ENCODE measurements at places on chromosomes 4 and X. TPM values are rescaled to one million over a fixed set of nuclear protein-coding genes. Genes with fewer than 3 reads are reported as not detected.

Gene DIPK2B
- 5.4 TPM for total RNA-seq

Gene SLC6A14
- total RNA-seq, result 2.1 TPM

Gene TLR3
- 23.6 TPM for total RNA-seq

DNA sequence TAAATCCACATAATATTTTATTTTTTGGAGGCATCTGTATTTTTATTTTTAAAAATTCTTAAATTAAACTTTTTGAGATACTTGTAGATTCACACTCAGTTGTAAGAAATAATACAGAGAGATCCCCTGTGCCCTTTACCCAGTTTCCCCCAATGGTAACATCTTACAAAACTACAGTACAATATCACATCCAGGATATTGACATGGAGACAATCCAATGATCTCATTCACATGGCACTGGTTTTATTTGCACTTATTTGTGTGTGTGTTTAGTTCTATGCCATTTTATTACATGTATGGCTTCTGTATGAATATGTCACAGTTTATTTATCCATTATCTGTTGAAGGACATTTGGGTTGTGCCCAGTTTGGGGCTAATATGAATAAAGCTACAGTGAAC is 35.5 kb upstream of the EIF1AX start:
- DNase-seq, result no peak

Gene SORBS2
- total RNA-seq, result 44.9 TPM

DNA sequence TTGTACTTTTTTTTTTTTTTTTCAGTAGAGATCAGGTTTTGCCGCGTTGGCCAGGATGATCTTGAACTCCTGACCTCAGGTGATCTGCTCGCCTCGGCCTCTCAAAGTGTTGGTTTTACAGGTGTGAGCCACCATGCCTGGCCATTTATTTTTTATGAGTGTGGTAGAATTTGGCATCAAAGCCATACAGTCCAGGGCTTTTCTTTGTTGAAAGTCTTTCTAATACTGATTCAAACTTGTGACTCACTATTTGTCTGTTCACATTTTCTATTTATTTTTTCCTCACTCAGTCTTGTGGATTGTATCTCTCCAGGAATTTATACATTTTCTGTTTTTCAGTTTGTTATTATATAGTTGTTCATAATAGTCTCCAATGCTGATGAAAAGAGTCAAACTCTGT is 66.5 kb upstream of the SPIN4 start:
- no peak for DNase-seq

Gene BST1
- total RNA-seq, result 14.6 TPM

DNA sequence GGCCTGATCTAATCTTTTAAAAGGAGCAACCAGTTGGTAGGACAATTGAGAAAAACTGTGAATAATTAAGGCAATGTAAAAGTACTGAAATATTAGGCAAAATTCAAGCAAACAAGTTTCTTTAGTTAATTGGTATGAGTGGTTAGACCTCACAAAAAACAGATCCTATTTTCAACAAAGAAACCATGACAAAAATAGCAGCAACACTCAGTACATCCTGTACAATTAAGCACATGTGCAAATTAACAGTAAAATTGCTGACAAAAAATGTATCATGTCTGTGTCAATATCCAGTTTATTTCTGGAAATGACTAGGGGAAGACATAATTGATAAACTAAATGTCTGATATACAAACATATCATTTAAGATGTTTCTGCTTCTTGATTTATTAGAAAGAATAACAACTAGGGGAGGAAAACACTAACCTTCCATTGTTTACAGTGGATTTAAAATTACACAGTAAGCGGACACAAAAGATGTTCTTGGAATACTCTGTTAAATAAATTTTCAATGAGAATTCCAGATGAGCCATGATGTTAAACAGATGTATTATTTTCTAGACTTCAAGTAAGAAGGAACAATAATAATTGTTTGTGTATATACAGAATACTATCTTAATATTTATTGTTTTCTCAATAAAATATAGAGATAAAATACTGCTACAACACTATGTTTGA is 638.9 kb downstream of the SPRY1 start:
- no peak for DNase-seq

- no peak for DNase-seq
Measured at GRCh38 chrX:117511379-117511778, 605.2 kb downstream of the KLHL13 start.

Gene RTL9
- not detected for total RNA-seq

GRCh38 chr4:76681996-76682395 is 215.9 kb downstream of the SOWAHB start:
- DNase-seq, result no peak

Gene ALG13
- 49.6 TPM for total RNA-seq

- no peak for DNase-seq
Measured at GRCh38 chr4:152431291-152431690, 104.6 kb downstream of the FBXW7 start.

DNA sequence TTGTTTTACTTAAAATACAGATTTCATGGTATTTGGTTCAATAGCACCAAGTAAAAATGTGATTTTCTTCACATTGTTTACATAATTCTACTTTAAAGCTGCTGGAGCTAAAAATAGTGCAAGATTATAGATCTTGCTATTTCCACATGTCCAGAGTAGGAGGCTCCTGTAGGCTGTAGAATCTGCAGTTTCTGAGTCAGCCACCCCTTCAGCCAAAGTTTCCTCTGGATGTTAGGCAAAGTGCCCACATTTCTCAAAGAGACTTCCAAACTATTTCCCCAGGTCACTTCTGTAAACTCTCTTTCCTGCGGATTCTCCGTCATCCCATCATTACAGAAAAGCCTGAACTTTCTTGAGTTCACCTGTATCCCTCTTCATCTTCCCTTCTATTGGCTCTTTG is 342.5 kb upstream of the FSTL5 start:
- DNase-seq, result no peak

- no peak for DNase-seq
Measured at GRCh38 chr4:22514001-22514400, 1.9 kb downstream of the ADGRA3 start.

- no peak for DNase-seq
Measured at GRCh38 chrX:95071052-95071451, 1397.0 kb downstream of the FAM133A start.

GRCh38 chrX:8089141-8089540 is 81.9 kb downstream of the VCX2 start:
- no peak for DNase-seq

GRCh38 chrX:24479924-24480323 is 14.8 kb downstream of the PDK3 start:
- DNase-seq, result peak; percentile 61

GRCh38 chrX:133776072-133776471 is 209.3 kb downstream of the GPC3 start:
- DNase-seq, result no peak

Gene CDKN2AIP
- total RNA-seq, result 18.9 TPM

- no peak for DNase-seq
Measured at GRCh38 chrX:141669689-141670088, 28.9 kb downstream of the SPANXD start.

Gene CFAP99
- 1.2 TPM for total RNA-seq

- peak; percentile 44 for DNase-seq
Measured at GRCh38 chr4:75653845-75654503, 19.2 kb downstream of the G3BP2 start.

Gene ABCG2
- 59.4 TPM for total RNA-seq

DNA sequence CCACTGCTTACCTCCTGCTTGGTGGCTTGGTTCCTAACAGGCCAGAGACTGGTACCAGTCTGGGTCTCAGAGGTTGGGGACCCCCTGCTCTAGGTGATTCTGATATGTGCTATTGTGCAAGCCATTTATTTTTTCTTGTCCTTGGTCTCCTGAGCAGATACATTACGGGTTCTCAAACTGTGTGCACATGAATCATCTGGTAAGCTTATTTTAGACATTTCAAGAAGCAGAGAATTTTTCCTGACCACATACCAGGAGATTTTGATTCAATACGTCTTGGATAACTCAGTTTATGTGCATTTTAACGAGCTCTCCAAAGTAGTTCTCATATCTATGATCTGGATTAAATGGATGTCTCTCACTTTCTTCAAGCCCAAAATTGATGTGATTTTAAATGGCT is 77.2 kb downstream of the FHIP1A start:
- DNase-seq, result no peak

DNA sequence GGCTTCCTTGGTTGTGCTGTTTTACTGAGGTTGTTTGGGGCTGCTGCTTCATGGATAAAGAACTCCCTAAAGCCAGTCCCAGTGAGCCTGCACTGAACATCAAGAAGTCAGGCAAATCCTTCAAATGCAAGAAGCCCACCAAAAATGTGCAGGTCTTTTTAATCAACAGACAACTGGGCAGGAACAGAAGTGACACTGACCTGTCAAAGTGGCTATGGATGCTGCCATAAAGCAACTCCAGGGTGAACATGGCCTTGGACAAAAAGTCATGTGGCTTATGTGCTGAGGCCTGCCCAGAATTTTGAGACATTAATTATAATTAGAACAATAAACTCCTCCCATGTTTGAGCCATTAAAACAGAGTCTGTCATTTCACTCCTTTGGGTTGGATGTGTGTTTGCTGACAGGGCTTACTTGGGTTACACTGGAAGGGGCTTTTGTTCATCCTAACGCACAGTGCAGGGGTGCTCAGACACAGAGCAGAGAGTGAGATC is at the start of gene ETDC:
TSS of gene ETDC (plus strand) at position 51 of the 494 bp plus-strand sequence. CDS start at position 51, 0 bp downstream.
- DNase-seq, result no peak

DNA sequence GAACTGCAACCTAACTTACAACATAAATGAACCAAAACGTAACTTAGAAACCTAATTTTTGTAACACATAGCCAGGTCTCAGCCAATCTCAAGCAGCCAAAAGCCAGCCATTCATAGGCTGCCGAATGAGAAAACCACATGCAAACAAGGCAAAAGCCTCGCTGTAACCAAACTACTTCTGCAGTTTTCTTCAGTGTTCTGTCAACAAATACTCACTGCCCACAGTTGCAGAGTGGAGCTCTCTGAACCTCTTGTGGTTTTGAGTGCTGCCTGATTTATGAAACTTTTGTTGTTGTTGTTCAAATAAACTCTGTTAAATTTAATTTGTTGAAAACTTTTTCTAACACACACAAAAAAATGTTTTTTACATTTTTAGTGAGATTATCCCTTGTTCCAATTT is 251.2 kb downstream of the PAPSS1 start:
- no peak for DNase-seq

Gene ADH1B
- 447 TPM for total RNA-seq

- DNase-seq, result no peak
Measured at GRCh38 chr4:140395668-140396067, 22.2 kb downstream of the SCOC start.

DNA sequence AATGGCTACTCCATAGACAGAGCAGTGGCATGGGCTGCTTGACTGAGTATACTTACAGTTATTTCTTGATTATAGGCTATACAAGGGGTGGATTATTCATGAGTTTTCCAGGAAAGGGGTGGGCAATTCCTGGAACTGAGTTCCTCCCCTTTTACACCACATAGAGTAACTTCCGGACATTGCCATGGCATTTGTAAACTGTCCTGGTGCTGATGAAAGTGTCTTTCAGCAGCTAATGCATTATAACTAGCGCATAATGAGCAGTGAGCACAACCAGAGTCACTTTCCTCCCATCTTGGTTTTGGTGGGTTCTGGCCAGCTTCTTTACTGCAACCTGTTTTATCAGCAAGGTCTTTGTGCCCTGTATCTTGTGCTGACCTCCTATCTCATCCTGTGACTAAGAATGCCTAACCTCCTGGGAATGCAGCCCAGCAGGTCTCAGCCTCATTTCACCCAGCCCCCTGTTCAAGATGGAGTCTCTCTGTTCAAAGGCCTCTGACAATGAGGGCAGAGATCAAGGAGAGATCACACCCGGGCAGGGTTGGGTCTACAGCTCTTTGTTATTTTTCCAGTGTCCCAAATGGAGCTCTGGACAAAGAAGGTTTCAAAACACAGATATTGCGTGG is 468.4 kb upstream of the PRKX start:
- DNase-seq, result no peak

Gene CCNG2
- 36.1 TPM for total RNA-seq

Gene ADGRG2
- 1.3 TPM for total RNA-seq

Gene BEX4
- 8.9 TPM for total RNA-seq

DNA sequence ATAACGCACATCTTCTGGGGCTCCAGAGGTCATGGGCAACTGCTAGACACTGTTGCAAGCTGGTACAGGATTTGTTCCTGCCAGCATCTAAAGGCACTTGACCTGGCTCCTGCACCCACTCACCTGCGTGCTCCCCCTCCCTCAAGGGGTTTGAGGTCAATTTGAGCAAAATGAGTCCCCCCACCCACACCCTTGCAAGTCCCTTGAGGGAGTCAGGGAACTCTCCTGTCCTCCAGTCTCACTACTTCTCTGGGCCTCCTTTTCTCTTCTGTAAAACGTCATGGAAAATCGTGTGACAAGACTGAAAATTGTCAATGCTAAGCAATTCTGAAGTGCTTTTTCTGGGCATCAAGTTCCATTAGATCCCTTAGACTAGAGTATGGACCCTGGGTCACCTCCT is 39.9 kb upstream of the PGK1 start:
- no peak for DNase-seq

GRCh38 chrX:30812326-30812725 is 76.7 kb downstream of the TAB3 start:
- no peak for DNase-seq

DNA sequence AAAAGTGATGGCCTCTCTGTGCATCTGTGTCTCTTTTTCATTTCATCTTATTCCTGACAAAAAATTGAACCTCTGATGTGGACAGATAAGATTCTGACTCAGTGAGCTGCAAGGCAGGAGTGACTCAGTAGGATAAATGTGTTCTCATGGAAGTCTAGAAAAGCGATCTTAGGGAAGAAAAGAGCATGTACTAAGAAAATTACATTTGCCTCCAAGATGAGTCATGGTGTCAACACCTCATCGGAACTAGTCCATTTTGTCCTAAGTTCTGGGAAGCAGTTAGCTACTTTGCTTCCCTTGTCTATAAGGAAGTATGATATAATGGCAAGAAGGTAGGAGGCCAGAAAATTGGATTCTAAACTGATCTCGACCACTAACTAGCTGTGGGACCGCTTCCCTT is 83.5 kb upstream of the AFF2 start:
- DNase-seq, result no peak

GRCh38 chr4:41232856-41233255 is 18.5 kb upstream of the APBB2 start:
- DNase-seq, result no peak

DNA sequence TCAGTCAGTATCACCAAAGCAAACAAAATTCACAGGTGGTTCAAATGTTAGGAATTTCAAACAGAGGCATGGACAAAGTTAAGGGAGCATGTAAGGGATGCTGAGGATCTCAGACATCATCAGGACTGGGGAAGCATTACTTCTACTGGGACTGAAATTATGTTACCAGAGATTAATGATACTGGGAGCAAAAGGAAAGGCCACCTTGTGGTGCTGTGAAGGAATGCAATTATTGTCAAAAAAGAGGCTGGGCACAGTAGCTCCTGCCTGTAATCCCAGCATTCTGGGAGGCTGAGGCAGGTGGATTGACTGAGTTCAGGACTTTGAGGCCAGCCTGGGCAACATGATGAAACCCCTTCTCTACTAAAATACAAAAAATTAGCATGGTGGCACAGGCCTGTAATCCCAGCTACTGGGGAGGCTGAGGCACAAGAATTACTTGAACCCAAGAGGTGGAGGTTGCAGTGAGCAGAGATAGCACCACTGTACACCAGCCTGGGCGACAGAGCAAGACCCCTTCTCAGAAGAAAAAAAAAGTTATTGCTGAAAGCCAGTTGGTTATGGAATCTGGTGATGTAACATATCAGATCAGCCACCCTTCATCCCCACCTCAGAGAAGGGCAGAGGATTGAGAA is 954.3 kb downstream of the PCDH7 start:
- no peak for DNase-seq

Gene HADH
- 151 TPM for total RNA-seq

Gene PAGE1
- total RNA-seq, result not detected

GRCh38 chr4:5003372-5003857 is 15.8 kb downstream of the CYTL1 start:
- DNase-seq, result no peak

Gene UXT
- total RNA-seq, result 83.1 TPM

Gene STOX2
- 10.9 TPM for total RNA-seq

GRCh38 chrX:69038816-69039215 is 126.4 kb downstream of the PJA1 start:
- DNase-seq, result no peak
